ENCODE measurements at places on chromosomes 1 and 21.

GRCh38 chr1:16110456-16110855 lies 37.0 kb upstream of the FAM131C start:
- no peak for DNase-seq

DNA sequence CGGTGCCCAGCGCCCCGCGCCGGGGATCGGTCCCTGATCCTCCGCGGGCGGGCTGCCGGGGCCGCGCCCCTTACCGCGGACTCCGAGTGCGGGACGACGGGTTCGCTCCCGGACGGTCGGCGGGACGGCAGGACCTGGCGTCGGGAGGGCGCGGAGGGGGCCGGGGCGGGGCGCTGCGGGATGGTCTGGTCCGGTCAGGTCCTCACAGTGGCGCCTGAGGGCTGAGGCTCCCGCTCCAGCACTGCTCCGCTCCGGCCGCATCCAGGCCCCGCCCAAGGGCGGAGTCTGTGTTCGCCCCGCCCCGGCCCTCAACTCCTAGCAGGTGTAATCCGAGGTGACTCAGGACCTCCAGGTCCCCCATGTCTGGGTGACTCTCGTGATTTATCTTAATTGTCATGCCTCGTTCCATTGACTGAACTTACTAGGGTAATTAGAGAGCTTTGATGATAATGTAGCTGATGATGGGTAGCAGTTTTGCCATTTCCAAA lies at the start of gene RAB3B:
TSS of gene RAB3B (minus strand) at position 223 of the 488 bp plus-strand sequence. CDS start 13,583 bp downstream, outside the sequence.
- peak; percentile 63 for DNase-seq

GRCh38 chr21:34004013-34004938 lies 69.1 kb upstream of the MRPS6 start:
- DNase-seq: no peak

DNA sequence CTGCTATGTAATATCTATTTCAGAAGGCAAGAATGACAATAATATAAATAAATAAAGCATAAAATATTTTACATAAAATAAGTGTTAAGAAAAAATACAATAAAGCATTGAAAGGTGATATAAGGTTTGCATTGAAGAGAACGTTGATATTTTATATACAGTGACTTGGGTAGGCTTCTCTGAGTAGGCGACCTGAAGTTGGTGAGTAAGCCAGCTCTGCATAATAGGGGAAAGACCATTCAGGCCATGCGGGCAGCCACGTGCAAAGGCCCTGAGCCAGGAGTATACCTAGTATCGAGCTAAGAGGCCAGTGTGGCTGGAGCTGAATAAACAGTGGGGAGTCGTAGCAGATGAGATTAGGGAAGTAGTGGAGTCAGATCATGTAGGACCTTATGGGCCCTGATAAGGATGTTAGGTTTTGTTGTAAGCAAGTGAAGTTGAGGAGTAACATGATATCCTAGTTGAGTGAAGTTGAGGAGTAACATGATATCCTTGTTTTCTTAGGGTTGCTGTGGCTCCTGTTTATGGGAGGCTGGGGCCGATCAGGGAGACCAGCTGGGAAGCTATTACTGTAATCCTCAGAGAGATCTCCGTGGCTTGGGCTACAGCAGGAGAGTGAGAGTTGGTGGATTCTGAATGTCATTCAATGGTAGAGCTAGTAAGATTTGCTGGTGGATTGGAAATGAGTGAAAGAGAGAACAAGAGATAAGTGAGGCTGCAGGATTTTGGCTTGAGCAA lies 22.0 kb downstream of the KCNK1 start:
- DNase-seq: peak; percentile 27

DNA sequence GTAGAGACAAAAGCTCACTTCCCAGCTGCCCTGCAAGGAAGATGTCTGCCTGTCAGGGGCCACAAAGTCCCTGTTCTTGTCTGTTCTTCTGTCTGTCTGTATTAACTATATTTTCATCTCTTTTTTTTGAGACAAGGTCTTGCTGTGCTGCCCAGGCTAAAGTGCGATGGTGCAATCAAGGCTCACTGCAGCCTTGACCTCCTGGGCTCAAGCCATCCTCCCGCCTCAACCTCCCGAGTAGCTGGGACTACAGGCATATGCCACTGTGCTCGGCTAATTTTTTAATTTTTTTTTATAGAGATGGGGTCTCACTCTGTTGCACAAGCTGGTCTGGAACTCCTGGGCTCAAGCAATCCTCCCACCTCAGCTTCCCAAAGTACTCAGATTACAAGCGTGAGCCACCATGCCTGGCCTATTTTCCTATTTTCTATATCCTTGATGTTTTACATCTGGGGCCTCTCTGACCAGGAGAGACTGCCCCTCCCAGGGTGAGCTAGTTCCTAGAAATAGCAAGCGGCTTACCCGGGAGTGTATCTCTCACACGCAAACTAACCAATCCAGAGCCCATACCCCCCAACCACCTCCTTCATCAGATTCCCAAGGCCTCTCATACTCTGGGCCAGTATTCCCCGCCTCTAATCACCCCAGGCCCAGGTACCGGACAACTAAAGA lies 5.4 kb upstream of the KLHDC7A start:
- DNase-seq: no peak

DNA sequence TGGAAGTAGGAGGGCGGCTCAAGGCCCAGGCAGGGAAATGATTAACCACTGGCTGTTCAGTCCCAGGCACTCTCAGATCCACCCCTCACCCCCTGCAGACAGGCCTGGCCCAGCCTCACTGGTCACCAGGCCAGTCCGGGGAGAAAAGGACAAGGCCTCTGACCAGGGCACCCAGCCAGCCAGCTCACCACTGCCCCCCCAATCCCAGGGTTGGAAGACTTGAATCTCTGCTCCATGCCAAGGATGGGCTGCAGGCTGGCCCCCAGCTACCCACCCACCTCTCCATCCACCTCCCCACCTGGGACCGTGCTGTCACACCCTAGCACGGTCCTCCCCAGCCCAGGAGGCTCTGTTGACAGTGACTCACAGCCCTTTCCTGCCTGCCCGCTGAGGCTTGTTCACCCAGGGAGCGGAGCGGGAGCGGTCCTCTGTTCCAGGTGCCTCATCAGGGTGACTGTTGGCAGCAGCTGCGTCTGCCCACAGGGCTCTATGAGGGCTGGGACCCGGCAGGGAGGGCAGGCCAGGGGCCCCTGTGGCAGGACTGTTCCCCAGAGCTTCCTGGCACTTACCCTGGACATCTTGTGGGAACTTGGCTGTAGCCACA lies 2.2 kb downstream of the LAD1 start:
- DNase-seq: no peak

- DNase-seq: no peak
These were observed 19.0 kb upstream of the TMEM200B start for GRCh38 chr1:29142714-29143113.

DNA sequence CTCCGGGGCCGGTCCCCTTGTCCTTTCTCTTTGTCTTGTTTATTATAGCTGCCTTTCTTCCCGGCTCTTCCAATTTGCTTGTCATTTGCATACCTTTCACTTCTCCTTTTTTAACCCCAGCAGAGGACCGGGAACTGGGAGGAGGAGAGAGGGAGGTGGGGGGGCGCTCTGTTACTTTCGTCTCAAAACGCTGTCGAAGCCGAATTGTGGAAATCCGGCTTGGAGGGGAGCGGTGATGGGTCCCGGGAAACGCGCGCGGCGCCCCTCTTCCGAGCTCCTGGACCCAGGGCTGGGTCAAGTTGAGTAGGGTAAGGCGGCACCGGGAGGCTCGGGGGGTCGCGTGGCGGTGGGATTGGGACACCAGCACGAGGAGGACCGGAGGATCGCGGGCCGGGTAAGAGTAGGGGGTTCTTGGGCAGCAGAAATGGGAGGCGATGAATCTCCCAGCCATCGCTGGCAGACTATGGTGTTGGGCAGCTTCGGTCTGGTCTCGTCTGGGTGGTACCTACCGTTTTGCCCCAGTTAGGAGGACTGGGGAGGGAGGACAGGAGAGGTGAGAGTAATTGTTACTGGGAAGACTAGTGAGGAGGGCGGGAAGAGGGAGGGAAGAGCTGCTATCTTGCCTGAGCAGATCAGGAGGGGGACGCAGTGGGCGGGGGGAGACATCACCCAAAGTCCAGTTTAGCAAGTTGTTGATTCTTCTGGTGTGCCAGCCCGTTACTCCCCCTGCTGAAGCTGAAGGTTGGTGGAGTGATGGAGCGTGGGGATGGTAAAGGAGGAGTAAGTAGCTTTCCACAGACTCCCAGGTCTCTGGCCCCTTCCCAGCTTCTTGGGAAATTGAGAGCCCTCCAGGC lies 1.5 kb downstream of the PROX1 start:
- DNase-seq: peak; percentile 66

- DNase-seq: no peak
These were observed 79.6 kb downstream of the DOP1B start for GRCh38 chr21:36236052-36236730.

All from KBM-7 (cell line).